WTC11 (cell line): ENCODE measurements at places on chromosomes 12 and 14.

DNA sequence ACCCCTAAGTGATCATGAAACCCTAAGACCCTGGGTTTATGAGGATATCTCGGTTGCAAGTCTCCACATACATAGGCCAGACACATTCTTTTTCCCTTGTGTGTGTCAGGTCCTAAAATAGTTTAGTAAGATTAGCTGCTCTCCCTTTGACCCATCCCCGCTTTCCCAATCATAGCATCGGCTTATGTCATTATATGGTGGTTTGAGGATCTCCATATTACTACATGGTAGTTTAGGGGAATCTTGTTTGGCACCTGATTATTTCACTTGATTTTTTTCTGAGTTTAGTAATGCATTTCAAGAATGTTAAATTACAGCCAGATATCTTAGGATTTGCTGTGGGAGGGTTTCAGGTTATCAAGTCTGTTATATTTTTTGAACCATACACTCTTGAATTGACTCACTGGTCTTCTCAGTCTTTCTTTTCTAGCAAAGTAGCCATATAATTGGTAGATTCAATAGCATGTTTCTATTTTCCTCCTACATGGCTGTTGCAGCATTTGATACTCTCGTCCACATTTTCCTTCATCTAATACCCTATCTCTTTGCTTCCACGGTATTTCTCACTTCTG lies 68.3 kb upstream of the TRHDE start:
- no peak overlapping the region for H3K27ac ChIP-seq
- DNase-seq, result no peak
- H3K27me3 ChIP-seq, result no peaks in the 10 kb centered on the region
- H3K4me3 ChIP-seq, result no peak overlapping the region
- H3K4me1 ChIP-seq, result peaks cover 28% of the 10 kb centered on the region
- H3K36me3 ChIP-seq, result no peaks in the 10 kb centered on the region

- H3K4me3 ChIP-seq, result no peak overlapping the region
- DNase-seq, result no peak
- H3K27ac ChIP-seq, result no peak overlapping the region
- peaks cover 31% of the 10 kb centered on the region for H3K4me1 ChIP-seq
- no peaks in the 10 kb centered on the region for H3K36me3 ChIP-seq
- no peaks in the 10 kb centered on the region; the same call in 1 of the 2 replicates for H3K27me3 ChIP-seq
These were observed 258.6 kb upstream of the TMPO start for GRCh38 chr12:98256830-98257229.

- H3K4me3 ChIP-seq, result peak overlapping the region; percentile 90
- DNase-seq, result no peak
- no peaks in the 10 kb centered on the region for H3K27me3 ChIP-seq
- H3K36me3 ChIP-seq, result peaks cover 14% of the 10 kb centered on the region
These were observed 1.3 kb downstream of the ZNF219 start for GRCh38 chr14:21096978-21097635.

GRCh38 chr14:101182476-101182875 lies 279.0 kb upstream of the RTL1 start:
- DNase-seq, result no peak
- H3K27ac ChIP-seq, result no peak overlapping the region
- H3K4me1 ChIP-seq, result no peaks in the 10 kb centered on the region
- no peaks in the 10 kb centered on the region for H3K27me3 ChIP-seq

GRCh38 chr12:49750027-49750995 lies 9.0 kb downstream of the TMBIM6 start:
- peaks cover 34% of the 10 kb centered on the region for H3K36me3 ChIP-seq
- H3K27ac ChIP-seq, result peak overlapping the region; percentile 87
- H3K4me3 ChIP-seq, result peak overlapping the region; percentile 2; the same call in 1 of the 2 replicates
- DNase-seq, result no peak
- peaks cover 29% of the 10 kb centered on the region for H3K4me1 ChIP-seq
- no peaks in the 10 kb centered on the region for H3K27me3 ChIP-seq

DNA sequence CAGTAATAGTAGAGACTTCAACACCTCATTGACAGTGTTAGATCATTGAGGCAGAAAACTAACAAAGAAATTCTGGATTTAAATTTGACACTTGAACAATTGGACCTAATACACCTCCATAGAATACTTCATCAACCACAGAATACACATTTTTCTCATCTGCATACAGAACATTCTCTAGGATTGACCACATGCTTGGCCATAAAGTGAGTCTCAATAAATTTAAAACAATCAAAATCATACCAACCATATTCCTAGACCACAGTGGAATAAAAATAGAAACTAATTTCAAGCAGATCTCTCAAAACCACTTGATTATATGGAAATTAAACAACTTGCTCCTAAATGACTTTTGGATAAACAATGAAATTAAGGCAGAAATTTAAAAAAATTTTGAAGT lies 82.3 kb downstream of the SLC38A4 start:
- no peak overlapping the region for H3K27ac ChIP-seq
- peaks cover 10% of the 10 kb centered on the region for H3K27me3 ChIP-seq
- no peaks in the 10 kb centered on the region for H3K4me1 ChIP-seq

GRCh38 chr14:68677476-68677875 lies 115.4 kb downstream of the ZFP36L1 start:
- H3K27me3 ChIP-seq, result no peaks in the 10 kb centered on the region; the same call in 1 of the 2 replicates
- H3K27ac ChIP-seq, result no peak overlapping the region
- no peaks in the 10 kb centered on the region; the same call in 1 of the 2 replicates for H3K36me3 ChIP-seq
- no peak overlapping the region for H3K4me3 ChIP-seq

GRCh38 chr14:51424041-51424440 lies 184.0 kb downstream of the TMX1 start:
- H3K4me3 ChIP-seq, result no peak overlapping the region
- peaks cover 6% of the 10 kb centered on the region; the same call in 1 of the 2 replicates for H3K4me1 ChIP-seq
- no peak overlapping the region for H3K27ac ChIP-seq
- DNase-seq, result no peak

GRCh38 chr12:52494518-52494917 lies 1.5 kb upstream of the KRT6A start:
- 0 out of 2 replicates have a peak, but pooled peaks cover 3% of the 10 kb centered on the region for H3K36me3 ChIP-seq
- no peak overlapping the region for H3K4me3 ChIP-seq
- H3K4me1 ChIP-seq, result peaks cover 27% of the 10 kb centered on the region

DNA sequence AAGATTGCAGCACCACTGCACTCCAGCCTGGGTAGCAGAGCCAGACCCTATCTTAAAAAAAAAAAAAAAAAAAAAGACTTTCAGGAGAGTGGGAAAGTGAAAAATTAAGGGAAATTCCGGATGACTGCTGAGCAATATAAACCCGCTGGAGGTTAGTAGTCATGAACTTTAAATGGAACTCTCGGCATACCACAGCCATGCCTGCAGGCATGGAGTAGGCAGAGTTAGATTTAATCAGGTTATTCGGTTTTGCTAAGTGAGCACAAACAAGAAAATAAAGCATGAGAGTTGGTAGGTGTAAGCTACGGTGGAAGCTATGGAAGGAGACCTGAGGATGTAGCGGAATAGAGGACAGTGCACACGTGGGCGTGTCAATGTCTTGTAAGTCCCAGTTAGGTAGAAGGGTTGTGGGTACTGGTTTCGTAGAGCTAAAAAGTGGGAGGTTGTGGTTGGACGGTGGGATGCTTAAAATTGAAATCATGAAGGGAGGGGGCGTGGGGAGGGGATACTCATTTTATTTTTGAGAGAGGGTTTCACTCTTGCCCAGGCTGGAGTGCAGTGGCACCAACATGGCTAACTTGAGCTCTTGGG lies 11.8 kb upstream of the TUBA1C start:
- H3K27me3 ChIP-seq, result no peaks in the 10 kb centered on the region
- DNase-seq, result no peak
- no peak overlapping the region for H3K27ac ChIP-seq
- H3K4me1 ChIP-seq, result no peaks in the 10 kb centered on the region
- H3K4me3 ChIP-seq, result no peak overlapping the region

DNA sequence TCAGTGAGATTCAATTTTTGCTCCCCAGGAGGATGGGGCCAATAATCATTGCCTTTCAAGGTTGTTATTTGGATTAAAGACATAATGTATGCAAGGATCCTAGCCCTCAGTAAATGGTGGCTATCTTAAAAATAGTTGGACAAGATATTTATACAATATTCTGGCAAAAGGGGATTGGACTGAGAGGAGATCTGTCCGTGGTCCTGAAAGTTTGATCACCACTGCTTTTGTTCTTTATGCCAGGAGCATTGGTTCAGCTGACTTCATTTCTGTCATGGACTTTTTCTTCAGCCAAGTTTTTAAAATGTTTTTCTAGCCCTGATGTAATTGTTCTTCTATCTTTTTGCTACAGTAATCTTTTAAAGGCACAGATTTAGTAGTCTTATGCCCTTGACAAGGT lies 70.2 kb upstream of the TCL1A start:
- DNase-seq, result peak; percentile 27
- H3K27me3 ChIP-seq, result peaks cover 10% of the 10 kb centered on the region
- H3K4me1 ChIP-seq, result no peaks in the 10 kb centered on the region
- H3K4me3 ChIP-seq, result no peak overlapping the region
- H3K36me3 ChIP-seq, result no peaks in the 10 kb centered on the region
- no peak overlapping the region for H3K27ac ChIP-seq

- H3K27me3 ChIP-seq, result no peaks in the 10 kb centered on the region
These were observed 11.1 kb upstream of the NPFF start for GRCh38 chr12:53518381-53518780.

DNA sequence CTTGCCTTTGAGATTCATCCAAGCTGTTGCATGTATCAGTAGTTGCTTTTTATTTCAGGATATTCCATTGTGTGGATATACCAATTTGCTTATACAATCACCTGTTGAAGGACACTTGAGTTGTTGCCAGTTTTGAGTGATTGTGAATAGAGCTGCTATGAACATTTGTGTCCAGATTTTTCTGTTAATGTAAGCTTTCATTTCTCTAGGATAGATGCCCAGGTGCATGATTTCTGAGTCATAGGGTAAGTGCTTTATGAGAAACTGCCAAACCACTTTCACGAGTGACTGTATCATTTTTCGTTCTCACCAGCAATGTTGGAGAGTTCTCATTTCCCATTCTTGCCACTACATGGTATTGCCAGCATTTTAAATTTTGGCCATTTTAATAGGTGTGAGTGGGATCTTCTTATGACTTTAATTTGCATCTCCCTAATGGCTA lies 434.6 kb upstream of the RGS6 start:
- no peak overlapping the region for H3K4me3 ChIP-seq
- H3K4me1 ChIP-seq, result peaks cover 27% of the 10 kb centered on the region
- no peak for DNase-seq
- H3K27ac ChIP-seq, result peak overlapping the region; percentile 54; the same call in 1 of the 2 replicates
- H3K36me3 ChIP-seq, result no peaks in the 10 kb centered on the region

GRCh38 chr14:73924337-73924736 lies 25.6 kb downstream of the FAM161B start:
- DNase-seq, result no peak
- H3K27ac ChIP-seq, result no peak overlapping the region
- H3K27me3 ChIP-seq, result no peaks in the 10 kb centered on the region
- peaks cover 50% of the 10 kb centered on the region for H3K36me3 ChIP-seq
- no peak overlapping the region for H3K4me3 ChIP-seq
- H3K4me1 ChIP-seq, result no peaks in the 10 kb centered on the region

DNA sequence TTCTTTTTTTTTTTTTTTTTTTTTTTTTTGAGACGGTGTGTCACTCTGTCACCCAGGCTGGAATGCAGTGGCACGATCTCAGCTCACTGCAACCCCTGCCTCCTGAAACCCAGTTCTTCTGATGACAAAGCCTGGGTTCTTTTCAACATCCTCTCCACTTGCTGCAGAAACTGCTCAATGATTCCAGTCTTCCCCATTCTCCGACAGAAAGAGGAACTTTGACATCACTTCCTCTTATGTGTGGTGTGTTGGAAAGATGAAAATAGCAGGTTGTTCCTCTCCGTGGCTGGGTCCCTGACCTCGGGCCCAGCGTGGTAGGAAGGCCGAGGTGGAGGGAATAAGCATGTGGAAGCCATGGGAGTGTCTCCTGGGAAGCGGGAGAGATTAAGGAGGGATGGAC lies 198.4 kb downstream of the PHETA1 start:
- no peaks in the 10 kb centered on the region for H3K36me3 ChIP-seq
- H3K4me1 ChIP-seq, result 0 out of 2 replicates have a peak, but pooled peaks cover 3% of the 10 kb centered on the region
- H3K4me3 ChIP-seq, result no peak overlapping the region
- H3K27ac ChIP-seq, result no peak overlapping the region
- no peaks in the 10 kb centered on the region for H3K27me3 ChIP-seq

DNA sequence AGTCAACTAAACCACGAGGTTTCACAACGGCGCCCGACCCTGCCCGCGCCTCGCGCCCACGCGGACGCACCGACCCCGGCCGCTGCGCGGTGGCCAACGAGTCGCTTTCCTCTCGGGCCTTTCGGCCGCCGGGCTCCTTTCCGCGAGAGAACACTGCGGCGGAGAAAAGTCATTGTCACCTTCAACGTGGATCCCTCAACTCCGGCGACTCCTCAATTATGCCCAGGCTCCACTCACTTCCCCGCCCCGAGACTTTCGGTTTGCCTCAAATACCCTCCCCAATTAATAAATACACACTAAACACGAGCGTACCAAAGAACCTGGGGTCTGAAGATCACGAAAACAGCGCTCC lies 450 bp downstream of the SINHCAF start:
- peaks cover 35% of the 10 kb centered on the region for H3K4me1 ChIP-seq
- peak overlapping the region; percentile 99 for H3K4me3 ChIP-seq
- peaks cover 9% of the 10 kb centered on the region for H3K36me3 ChIP-seq
- DNase-seq, result no peak
- no peaks in the 10 kb centered on the region for H3K27me3 ChIP-seq
- peak overlapping the region; percentile 99 for H3K27ac ChIP-seq

DNA sequence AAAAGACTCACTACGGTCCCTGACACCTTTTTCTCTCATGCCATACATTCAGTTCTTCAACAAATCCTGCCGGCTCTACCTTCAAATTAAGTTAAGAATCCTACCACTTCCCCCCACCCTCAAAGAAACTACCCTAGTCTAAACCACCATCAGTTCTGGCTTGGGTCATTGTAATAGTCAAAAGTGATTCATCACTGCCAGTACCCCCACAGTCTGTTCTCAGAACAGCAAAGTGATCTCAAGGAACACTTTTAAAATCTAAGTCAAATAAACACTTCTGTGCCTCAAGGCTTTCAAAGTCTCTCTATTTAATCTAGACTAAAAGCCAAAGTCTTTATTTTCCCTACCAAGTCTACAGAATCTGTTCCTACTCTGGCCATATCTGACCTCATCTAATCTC lies 12.0 kb upstream of the FAM234B start:
- no peak overlapping the region for H3K4me3 ChIP-seq
- H3K27ac ChIP-seq, result no peak overlapping the region
- H3K27me3 ChIP-seq, result no peaks in the 10 kb centered on the region
- H3K36me3 ChIP-seq, result no peaks in the 10 kb centered on the region
- DNase-seq, result no peak
- H3K4me1 ChIP-seq, result peaks cover 5% of the 10 kb centered on the region

DNA sequence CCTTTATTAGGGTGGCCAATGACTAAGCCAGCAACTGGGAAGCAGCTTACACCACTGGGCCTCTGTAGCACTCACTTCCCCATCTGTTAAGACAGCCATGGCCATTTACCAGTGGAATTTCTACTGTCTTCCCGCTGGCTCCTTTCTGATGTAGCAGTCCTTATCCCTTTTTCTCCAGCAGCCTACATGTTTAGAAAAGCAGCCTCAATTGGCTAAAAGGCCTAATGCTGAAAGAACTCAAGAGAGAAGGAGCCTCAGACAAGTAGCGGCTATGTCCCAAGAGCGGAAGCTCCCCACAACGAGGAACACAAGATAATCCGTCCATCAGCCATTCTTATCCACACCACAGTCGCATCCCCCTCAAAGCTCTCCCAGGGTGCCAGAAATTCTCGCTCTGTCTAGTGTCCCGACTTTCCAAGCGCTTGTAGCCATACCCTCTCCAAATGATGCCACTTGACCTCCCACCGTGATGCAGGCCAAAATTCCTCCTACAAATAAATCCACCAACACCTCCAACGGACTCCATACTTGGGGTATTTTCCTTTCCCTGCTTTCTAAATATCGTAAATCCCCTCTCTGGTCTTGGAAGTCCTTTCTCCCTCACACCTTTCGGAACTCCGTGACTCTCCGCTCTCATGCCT lies 624 bp downstream of the M6PR start:
- H3K4me3 ChIP-seq, result peak overlapping the region; percentile 95
- peaks cover 20% of the 10 kb centered on the region for H3K4me1 ChIP-seq
- H3K27me3 ChIP-seq, result no peaks in the 10 kb centered on the region
